ENCODE measurements at places on chromosomes 3 and 15.

DNA sequence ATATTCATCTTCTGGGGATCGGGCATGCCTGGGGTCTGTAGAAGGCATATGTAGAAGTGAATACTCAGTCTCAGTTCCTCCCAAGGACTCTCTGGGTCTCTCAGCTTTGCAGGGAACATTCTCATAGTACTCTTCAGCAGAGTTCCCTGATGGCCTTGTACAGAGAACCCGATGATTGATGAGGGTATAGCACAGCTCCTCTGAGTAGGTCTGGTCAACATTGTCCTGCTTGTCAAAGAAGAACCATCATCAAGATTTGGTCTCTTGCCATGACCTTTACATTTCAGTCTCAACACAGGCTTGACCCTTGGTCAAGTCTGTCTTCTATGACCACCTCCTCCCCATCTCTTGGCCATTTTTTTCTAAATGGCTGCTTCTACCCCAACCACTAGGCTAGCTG is 9.5 kb downstream of the GCSAM start:
- DNase-seq = no peak

- DNase-seq = no peak
Measured at GRCh38 chr3:23383875-23384274, 180.7 kb downstream of the UBE2E2 start.

GRCh38 chr3:136327671-136328070 is 77.5 kb downstream of the PCCB start:
- DNase-seq = no peak

- no peak for DNase-seq
Measured at GRCh38 chr3:117238806-117239205, 529.2 kb downstream of the TUSC7 start.

DNA sequence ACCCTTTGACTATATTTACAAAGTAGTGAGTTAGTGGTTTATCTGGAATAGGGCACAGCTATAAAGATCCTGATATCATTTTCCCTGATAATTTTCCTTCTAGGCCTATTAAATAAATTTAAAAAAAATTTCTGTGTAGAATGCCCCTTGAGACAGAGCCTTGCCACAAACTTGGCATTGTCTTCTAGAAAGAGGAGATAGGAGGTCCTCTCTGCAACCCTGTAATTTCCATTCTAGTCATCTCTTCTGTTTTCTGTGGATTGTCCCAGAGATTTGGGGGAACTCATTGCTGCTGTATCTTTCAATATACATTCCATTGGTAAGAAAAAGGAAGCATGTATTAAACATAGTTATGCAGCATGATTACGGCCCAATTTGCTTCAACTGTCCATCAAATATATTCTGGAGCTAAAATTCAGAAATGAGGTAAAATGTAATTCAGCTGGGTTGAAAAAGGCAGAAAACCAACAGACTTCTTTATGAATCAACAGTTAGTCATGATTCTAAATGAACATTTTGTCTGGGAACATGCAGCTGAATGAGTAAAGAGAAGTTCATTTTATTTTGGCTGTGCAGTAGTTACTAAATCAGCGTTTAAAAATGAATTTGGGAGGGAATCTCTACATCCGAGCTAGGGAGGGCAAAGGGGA is 401.1 kb downstream of the NAALADL2 start:
- no peak for DNase-seq

GRCh38 chr3:16865335-16865734 is 19.4 kb upstream of the PLCL2 start:
- DNase-seq = no peak

DNA sequence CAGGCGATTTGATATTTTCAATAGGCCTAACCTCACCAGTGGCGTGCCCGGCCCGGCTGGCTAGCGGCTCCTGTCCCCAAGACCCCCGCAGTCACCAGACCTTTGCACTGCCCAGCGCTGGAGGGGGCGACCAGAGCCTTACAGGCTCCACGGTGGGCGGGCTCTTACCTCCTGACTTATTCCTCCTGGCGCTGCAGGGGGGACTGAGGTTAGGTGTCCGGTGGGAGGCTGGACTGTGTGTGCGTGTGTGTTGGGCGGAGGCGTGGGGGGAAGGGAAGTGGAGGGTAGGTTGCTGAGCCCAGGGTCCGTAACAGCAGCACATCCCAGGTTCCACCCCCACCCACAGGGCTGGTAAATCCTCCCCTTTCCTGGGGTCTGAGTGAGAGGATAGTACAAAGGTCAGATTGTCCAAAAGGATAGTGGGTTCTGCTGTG is 27.5 kb upstream of the THRB start:
- DNase-seq = no peak

- DNase-seq = no peak
Measured at GRCh38 chr3:129435367-129435766, 4.4 kb downstream of the MBD4 start.

- DNase-seq = no peak
Measured at GRCh38 chr3:35635926-35636683, 3.2 kb upstream of the ARPP21 start.

All from CD4-positive, alpha-beta T cell (primary cell).